MCF 10A (cell line): ENCODE measurements at places on chromosomes 7 and 10. TPM values are rescaled to one million over a fixed set of nuclear protein-coding genes. Genes with fewer than 3 reads are reported as not detected.
A peak's percentile ranks its signal among the peaks of the same experiment; 100 is the strongest.

Gene TFPI2
- not detected in 2 replicates for total RNA-seq

DNA sequence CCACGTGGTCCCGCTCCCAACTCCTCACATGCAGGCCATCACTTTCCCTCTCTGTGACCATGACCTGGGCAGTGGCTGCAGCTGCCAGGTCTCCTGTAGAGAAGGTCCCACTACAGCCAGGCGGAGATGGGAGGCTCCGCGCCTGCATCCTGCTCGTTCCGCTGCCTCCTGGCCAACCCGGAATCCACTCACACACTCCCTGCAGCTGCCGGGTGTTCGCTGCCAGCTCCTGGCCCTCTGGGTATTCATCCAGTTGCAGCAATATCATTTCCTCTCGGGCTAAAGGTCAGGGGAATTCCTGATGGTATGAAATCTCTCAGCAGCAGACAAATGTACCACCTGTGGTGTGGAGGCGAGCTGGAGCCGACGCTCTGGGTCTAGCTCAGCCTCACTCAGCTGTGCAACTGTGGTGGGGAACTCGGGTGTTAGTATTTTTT is 65.7 kb downstream of the TLL2 start:
- no peaks in the 10 kb centered on the region for H3K4me1 ChIP-seq
- H3K4me3 ChIP-seq, result no peak overlapping the region
- no peak for DNase-seq
- peaks cover 42% of the 10 kb centered on the region for H3K27me3 ChIP-seq
- no peaks in the 10 kb centered on the region for H3K36me3 ChIP-seq
- H3K27ac ChIP-seq, result no peak overlapping the region

DNA sequence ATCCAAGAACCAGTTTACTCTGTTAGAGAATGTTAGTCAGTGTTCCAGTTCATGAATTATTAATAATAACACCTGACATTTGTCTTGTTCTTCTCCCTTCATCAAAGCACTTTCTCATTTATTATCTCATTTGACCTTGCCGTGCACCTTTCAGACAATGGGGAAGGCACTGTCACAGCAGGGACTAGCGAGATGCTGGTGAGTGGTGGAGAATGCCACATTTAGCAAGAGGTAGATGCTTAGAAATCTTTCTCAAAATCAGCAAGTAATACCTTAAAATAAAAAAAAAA is 34.2 kb upstream of the XRCC2 start:
- H3K27me3 ChIP-seq, result no peaks in the 10 kb centered on the region
- no peak overlapping the region for H3K27ac ChIP-seq
- H3K36me3 ChIP-seq, result no peaks in the 10 kb centered on the region
- no peak overlapping the region for H3K4me3 ChIP-seq
- no peak for DNase-seq

Gene OGDHL
- total RNA-seq, result 0.22 and 0.28 TPM in 2 replicates

- H3K27me3 ChIP-seq, result peaks cover 4% of the 10 kb centered on the region
- H3K27ac ChIP-seq, result peak within 1 kb of the TSS; percentile 18
- peaks cover 6% of the 10 kb centered on the region for H3K36me3 ChIP-seq
- H3K4me3 ChIP-seq, result no peak within 1 kb of the TSS
- H3K4me1 ChIP-seq, result peaks cover 24% of the 10 kb centered on the region
- DNase-seq, result no peak
These were observed at the start of gene ATG9B for GRCh38 chr7:151024435-151025056. TSS of gene ATG9B (minus strand) at chr7:151024494. CDS start at chr7:151024423, 71 bp downstream.

- H3K4me1 ChIP-seq, result peaks cover 17% of the 10 kb centered on the region
- H3K27me3 ChIP-seq, result no peaks in the 10 kb centered on the region
- no peak overlapping the region for H3K27ac ChIP-seq
- peak; percentile 71 for DNase-seq
- no peak overlapping the region for H3K4me3 ChIP-seq
These were observed 278.6 kb downstream of the ARHGAP12 start for GRCh38 chr10:31650010-31650409.

Gene HYCC1
- 48.9 and 49.1 TPM in 2 replicates for total RNA-seq

GRCh38 chr10:84065804-84066601 is 73.3 kb upstream of the GHITM start:
- H3K4me3 ChIP-seq, result no peak overlapping the region
- no peaks in the 10 kb centered on the region for H3K27me3 ChIP-seq
- H3K36me3 ChIP-seq, result no peaks in the 10 kb centered on the region
- H3K4me1 ChIP-seq, result no peaks in the 10 kb centered on the region

Gene IKZF5
- 10.3 and 16.4 TPM in 2 replicates for total RNA-seq

DNA sequence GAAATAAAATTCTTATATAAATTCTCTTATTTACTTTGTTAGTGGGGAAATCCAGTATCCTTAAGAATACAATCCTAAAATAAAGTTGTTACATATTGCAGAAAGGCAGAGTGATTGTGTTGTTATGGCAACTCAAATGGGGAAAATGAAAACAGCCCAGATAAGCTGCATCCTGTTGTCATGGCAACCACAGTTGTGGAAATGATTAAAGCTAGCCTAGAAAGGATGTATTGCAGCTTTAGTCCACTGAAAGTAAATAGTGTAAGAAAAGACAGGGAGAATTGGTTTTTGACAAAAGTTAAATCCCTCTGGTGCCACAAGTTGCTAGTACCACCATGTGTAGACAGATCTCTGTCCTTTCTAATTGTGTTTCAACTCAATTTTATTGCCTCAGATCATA is 43.2 kb downstream of the BTRC start:
- H3K4me1 ChIP-seq, result peaks cover 6% of the 10 kb centered on the region
- no peak overlapping the region for H3K27ac ChIP-seq
- DNase-seq, result no peak
- H3K36me3 ChIP-seq, result peaks cover 16% of the 10 kb centered on the region
- H3K4me3 ChIP-seq, result no peak overlapping the region

DNA sequence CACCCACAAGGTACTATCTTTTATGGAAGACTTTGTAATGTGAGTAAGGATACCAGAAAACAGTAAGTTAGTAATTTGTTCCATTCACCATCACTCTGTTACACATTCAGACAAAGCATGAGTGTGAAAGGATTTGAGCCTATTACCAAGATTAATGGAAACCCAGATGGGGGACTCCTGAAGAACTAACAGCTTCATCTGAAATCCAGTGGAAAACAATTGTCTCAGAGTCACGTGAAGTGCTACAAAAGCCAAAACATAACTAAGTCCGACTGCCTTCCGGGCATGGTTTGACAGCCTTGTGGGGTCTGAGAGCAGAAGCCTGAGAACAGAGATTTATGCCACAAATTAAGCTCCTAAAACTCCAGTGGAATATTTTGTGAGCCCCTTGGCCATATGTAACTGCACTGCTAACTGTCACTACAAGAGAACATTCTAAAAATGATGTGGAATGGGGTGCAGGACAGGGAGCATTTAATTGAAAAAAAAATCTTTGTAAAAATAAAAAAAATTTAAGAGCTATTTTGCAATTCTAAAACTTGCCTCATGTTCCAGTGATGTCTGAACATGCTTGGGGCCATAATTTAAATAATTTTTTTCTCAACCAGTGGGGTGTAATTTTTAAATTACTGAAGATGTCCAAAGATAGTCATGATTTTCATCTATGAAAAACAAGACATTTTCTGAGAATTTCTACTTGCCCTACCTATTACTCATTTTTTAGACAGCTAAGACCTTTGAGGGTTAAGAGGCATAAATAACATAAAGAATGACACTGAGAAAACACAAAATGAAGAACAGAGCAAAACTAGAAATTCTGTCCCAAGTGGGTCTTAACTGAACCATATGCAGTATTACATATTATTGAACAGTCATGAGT is 555.0 kb downstream of the INHBA start:
- peak overlapping the region; percentile 99 for H3K27ac ChIP-seq
- no peak overlapping the region for H3K4me3 ChIP-seq
- H3K36me3 ChIP-seq, result no peaks in the 10 kb centered on the region

DNA sequence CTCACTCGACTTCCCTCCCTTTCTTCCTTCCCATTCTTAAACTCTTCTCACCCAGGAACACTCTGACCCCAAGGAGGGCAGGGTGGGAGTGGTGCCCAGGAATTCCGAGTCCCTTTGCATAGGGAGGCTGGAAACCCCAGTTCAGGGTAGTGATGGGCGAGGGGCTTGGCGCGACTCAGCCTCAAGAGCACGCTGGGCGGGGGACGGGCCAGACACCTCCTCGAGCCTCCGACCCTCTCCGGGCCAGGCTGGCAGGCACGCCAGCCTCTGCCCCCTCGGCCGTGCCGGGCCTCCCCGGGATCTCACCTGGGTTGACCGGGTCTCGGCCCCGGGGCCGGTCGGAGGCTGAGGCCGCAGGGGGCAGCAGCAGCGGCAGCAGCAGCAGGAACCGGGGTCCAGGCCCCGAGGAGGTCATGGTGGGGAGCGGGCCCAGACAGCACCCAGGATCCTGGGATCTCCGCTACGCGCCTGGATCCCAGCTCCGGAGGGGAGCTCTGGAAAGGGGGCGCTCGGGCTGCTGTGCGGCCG is 457 bp downstream of the PLOD3 start:
- H3K27me3 ChIP-seq, result no peaks in the 10 kb centered on the region
- H3K4me3 ChIP-seq, result peak overlapping the region; percentile 99

- peaks cover 34% of the 10 kb centered on the region for H3K4me1 ChIP-seq
- no peak for DNase-seq
- no peaks in the 10 kb centered on the region for H3K27me3 ChIP-seq
- H3K4me3 ChIP-seq, result peak overlapping the region; percentile 93
- no peak overlapping the region for H3K27ac ChIP-seq
These were observed 997 bp upstream of the LDB1 start for GRCh38 chr10:102120991-102121738.

Gene ANKRD61
- 0.42 TPM in 1 of 2 replicates, not detected in the other for total RNA-seq

DNA sequence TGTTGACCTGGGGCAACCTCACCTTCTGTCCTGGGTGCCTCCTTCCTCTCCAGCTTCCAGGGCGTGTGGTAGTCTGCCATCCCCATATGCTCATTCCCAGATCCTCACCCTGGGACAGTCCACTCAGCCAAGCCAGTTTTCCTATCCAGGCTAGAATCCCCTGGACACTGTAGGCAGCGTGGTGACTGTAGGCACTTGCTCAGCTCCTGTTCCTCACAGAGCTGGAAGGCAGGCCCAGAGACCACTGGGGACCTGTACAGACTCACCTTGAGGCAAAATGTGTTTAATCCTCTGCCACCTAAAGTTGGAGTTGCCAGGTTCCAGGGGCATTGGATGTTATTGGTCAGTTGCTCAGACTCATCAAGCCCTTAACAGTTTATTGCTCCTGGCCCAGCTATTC is 2.4 kb upstream of the GRID1 start:
- H3K27ac ChIP-seq, result no peak overlapping the region
- DNase-seq, result no peak
- no peaks in the 10 kb centered on the region for H3K4me1 ChIP-seq
- no peak overlapping the region for H3K4me3 ChIP-seq
- peaks cover 43% of the 10 kb centered on the region for H3K27me3 ChIP-seq

Gene EEPD1
- total RNA-seq, result 0.37 and 0.70 TPM in 2 replicates

- H3K4me1 ChIP-seq, result no peaks in the 10 kb centered on the region
- H3K27me3 ChIP-seq, result no peaks in the 10 kb centered on the region
- no peak overlapping the region for H3K27ac ChIP-seq
- DNase-seq, result no peak
These were observed 76.8 kb downstream of the NPSR1 start for GRCh38 chr7:34734771-34735170.

Gene ITGA8
- total RNA-seq, result not detected in 2 replicates

DNA sequence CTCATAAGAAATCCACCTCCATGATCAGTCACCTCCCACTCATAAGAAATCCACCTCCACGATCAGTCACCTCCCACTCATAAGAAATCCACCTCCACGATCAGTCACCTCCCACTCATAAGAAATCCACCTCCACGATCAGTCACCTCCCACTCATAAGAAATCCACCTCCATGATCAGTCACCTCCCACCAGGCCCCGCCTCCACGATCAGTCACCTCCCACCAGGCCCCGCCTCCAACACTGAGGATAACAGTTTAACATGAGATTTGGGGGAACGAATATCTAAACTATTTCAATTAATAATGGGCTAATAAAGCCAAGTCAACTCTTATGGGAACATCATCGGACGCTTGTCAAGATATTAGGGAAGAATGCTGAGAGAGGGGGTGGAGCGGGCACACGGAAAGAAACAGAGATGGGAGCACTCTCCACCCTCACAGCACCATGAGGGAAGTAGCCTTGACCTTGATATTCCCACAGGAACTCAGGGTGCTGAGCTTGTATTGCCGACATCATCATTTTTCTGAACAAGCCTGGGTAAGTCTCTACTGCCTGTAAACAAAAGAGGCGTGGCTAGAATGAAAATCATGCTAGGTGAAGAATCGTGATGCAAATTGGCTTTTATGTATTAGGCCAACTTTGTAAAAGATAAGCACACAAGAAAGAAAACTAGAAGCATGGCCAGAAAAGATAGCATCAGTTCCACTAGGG is 303.5 kb upstream of the KLF6 start:
- DNase-seq, result no peak
- H3K4me1 ChIP-seq, result no peaks in the 10 kb centered on the region
- H3K4me3 ChIP-seq, result no peak overlapping the region

- DNase-seq, result peak; percentile 71
- no peak overlapping the region for H3K27ac ChIP-seq
- no peaks in the 10 kb centered on the region for H3K36me3 ChIP-seq
These were observed 6.0 kb downstream of the MBLAC1 start for GRCh38 chr7:100132697-100133151.

DNA sequence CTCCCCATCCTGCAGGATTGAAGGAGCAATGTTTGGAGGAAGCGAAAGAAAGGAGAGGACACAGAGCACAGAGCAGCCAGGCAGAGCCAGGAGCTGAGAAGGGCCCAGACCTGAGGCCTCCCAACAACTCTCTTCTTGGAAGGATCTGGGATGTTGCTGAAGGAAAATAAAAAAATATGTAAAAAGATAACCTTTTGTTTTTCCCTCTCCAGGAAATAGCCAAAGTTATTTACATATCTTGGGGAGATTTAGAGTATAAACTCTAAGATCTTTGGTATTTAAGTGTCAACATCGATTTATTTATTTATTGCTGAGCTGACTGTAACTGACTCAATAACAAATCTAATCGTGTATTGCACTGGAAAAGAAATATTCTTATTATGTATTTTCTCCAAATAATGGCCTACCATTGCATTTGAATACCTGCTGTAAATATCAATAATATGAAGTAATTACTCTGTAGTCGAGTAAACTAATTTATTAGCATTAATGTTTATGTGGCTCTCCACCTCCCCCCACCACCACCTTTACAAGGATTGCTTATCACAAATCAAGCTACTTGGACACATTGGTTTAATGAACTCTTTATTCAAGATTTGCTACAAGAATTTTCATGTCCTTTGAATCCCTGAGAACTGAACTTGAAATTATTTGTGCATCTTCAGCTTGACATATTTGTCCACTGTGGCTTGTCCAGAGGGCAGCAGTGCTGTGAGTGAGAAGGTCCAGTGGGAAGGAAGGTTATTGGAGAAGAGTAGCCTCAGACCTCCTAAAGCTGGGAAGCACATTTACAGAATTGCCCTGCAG is 1.8 kb upstream of the HOXA11 start:
- no peak for DNase-seq
- H3K4me1 ChIP-seq, result peaks cover 14% of the 10 kb centered on the region
- H3K36me3 ChIP-seq, result no peaks in the 10 kb centered on the region
- H3K4me3 ChIP-seq, result no peak overlapping the region
- no peaks in the 10 kb centered on the region for H3K27me3 ChIP-seq

- H3K4me1 ChIP-seq, result no peaks in the 10 kb centered on the region
- DNase-seq, result peak; percentile 28
- no peak overlapping the region for H3K4me3 ChIP-seq
- no peaks in the 10 kb centered on the region for H3K27me3 ChIP-seq
- no peak overlapping the region for H3K27ac ChIP-seq
- H3K36me3 ChIP-seq, result no peaks in the 10 kb centered on the region
These were observed 15.3 kb upstream of the ADAM22 start for GRCh38 chr7:87918740-87919139.

- peaks cover 30% of the 10 kb centered on the region for H3K27me3 ChIP-seq
- H3K36me3 ChIP-seq, result no peaks in the 10 kb centered on the region
These were observed 92.4 kb upstream of the LEP start for GRCh38 chr7:128148676-128149075.

Gene TMEM130
- total RNA-seq, result not detected in 2 replicates

- peak overlapping the region; percentile 56 for H3K27ac ChIP-seq
- H3K36me3 ChIP-seq, result no peaks in the 10 kb centered on the region
- peak; percentile 35 for DNase-seq
- H3K4me1 ChIP-seq, result peaks cover 11% of the 10 kb centered on the region
These were observed 2.0 kb downstream of the JAZF1 start for GRCh38 chr7:28178599-28178998.
